RWPE1 (cell line): ENCODE measurements at places on chromosomes 2 and 18.

GRCh38 chr18:78790960-78791359 lies 188.7 kb upstream of the SALL3 start:
- no peak for DNase-seq

GRCh38 chr2:43191947-43192516 lies 34.4 kb downstream of the ZFP36L2 start:
- DNase-seq = no peak

GRCh38 chr18:51100385-51101120 lies 70.5 kb downstream of the SMAD4 start:
- no peak for DNase-seq

DNA sequence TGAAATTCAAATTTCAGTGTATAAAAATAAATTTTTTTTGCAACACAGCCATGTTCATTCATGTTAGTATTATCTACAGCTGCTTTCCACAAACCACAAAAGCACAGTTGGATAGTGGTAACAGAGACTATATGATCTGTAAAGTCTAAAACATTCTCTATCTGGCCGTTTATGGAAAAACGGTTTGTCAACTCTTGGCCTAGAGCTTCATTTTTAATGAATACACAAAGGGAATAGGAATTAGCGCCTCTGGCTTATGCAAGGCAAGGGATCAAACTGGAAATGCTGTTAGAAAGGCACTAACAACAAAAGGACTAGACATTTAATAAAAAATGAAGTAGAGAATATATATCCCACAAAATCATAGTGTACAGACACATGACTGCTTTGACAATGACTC lies 211.9 kb downstream of the EXOC6B start:
- no peak for DNase-seq

DNA sequence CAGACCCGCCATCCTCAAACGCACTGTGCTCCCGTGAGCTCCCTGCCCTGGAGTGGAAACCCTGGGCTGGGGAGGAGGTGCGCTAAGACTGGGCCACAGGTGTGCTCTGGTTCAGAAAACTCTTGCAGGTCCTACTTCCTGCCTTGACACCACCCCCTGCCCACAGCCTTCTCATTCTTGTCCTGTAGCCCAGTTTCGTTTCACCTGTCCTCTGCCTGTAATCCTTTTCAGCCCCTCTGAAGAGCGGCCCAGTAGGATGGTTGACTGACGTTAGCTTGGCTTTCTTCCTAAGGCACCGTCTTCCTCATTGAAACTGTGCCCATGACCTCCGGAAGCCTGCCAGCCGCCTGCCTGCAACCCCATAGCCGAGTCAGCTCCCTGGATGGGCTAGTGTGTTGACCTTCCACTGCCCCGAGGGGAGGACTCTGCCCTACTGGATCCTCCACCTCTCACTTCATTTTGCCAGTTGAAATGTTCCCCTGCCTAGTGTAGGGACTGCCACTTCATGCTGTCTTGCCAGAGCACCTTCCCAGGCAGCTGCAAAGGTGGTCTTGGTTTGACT lies 116.9 kb downstream of the AGAP1 start:
- DNase-seq = no peak

DNA sequence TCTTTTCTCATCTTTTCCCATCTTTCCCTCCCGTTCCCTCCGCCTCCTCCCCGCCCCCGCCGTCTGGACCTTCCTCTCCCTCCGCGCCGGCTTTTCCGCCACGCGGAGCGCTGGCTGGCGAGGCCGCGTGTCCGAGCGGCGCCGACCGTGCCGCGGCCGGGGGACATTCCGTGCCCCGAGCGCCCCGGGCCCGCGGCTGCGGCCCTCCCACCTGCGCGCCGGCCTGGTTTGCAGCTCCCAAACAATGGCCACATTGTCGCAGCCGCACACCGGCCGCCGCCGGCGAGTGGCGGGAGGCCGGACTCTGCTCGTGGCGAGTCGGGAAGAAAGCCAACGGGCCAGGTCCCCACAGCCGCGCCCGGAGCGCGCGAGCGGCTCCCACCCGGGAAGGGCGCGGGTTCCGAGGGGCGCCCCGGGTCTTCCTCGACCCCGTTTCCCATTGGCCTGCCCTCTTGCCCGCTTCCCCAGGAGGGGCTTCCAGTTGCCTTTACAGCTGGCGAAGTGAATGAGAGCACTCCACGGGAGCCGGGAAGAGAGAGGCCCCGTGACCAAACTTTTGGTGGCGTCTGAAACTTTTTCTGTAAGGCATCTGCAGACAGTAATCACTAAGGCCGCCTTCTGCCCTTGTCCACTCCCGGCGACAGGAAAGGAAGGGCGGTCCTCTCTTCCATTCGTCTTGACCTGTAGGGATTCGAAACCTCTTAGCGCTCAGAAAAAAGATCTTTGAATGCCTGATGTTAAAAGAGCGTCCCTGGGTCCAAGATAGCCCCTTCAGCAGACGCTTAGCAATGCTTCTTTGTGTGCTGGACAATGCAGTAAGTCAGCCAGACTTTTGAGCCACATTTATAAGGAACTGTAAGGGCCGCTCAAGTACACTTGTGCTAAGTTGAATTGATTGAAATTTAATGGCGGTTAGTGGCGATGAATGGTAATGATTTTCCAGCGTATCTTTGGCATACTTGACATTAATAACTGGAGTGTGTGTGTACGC lies 6.2 kb downstream of the GLI2 start:
- no peak for DNase-seq

DNA sequence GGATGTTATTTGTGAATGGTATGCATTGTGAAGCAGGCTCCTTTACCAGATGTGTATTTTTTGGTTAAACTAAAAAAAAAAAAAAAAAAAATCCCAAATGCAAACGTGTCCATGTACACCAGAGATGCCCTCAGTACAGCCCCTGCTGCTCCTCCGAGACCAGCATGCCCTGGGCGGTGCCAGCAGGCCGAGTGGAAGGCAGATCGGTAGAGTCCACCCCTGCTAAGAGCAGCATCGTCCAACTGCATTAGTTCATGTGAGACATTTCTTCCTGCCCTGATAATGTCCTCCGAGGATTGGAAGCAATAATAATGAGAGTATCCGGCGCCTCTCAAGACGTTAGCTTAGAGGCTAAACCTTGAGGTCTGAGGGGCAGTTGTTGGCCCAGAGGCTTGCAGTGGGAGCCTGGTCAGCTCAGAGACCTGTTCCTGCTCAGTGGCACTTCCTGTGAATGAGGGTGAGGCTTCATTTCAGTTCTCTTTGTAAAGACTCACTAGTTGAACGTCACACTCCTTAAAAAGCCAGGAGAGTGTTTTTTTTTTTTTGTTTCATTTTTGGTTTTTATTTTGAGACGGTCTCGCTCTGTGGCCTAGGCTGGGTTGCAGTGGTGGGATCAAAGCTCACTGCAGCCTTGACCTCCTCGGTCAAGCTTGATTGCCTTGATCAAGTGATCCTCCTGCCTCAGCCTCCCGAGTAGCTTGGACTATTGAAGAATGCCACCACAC lies 5.6 kb downstream of the SLC66A3 start:
- no peak for DNase-seq

DNA sequence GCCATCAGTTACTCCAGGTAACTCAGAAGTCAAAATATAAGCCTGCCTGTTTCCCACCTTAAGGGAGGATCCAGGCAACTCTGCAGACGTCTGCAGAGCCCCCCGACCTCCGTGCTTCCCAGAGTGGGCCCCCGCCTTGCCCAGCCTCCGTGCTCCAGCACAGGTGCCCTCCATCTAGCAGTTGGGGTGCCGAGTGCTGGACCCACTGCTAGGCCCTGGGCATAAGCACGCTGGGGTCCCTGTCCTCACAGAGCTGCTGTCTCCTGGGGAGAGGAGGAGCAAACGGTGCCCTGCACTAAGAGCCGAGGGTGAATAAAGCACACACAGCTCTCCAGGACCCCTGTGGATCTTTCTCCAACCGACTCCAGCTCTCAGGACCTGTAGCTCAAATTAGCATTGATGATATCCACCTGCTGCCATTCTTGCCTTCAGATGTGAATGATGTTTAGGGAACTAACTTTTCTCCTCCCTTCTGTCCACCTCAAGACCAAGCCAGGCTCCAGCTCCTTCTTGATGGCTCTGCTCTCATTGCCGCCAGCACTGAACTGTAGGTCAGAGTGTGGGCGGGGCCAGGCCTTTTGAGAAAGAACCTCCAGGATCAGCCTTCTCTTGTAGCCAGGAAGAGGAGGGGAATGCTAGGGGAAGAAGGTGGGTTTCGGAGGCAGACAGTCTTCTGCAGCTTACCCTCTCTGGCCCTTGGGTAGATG lies 121.2 kb downstream of the SMAD7 start:
- no peak for DNase-seq

DNA sequence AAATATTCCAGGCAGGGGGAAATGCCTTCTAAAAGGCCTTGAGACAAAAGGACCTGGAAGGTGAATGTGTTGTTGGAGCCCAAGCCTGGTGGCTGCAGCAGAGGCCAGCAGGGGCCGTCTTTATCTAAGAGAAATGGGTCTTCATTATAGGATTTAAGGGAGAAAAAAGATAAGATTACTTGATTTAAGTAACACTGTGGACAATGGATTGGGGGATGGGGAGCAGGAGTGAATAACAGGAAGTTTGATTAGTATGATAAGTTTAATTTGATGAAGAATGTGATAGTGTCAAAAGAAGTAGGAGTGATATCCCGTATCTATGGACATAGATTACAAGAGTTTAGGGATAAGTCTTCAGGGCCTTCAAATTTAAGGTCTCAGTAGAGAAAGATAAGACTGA lies 64.2 kb downstream of the WDR75 start:
- DNase-seq = no peak

DNA sequence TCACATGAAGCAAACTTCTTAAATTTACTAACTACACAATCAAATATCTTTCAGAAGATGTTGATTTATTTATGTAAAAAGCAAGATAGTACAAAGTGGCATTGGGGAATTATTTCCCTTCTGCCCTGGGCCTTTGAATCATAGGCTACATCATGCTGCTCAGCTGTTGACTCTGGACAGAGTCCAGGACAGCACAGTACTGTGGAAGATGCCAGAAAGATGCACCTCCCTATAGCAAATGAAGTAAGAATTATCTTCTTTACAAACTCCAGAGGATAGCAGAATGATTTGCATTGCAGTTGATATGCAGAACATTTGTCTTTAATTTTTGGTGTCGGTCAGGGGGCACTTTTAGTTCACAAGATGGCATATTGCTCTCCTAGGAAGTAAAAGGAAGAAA lies 1354.5 kb upstream of the ZEB2 start:
- peak; percentile 4 for DNase-seq

GRCh38 chr2:134665727-134666506 lies 52.9 kb downstream of the TMEM163 start:
- DNase-seq = no peak

- DNase-seq = no peak
These were observed 145.8 kb downstream of the ZFP36L2 start for GRCh38 chr2:43080571-43081021.

GRCh38 chr18:59149007-59149406 lies 9.3 kb downstream of the SEC11C start:
- no peak for DNase-seq

DNA sequence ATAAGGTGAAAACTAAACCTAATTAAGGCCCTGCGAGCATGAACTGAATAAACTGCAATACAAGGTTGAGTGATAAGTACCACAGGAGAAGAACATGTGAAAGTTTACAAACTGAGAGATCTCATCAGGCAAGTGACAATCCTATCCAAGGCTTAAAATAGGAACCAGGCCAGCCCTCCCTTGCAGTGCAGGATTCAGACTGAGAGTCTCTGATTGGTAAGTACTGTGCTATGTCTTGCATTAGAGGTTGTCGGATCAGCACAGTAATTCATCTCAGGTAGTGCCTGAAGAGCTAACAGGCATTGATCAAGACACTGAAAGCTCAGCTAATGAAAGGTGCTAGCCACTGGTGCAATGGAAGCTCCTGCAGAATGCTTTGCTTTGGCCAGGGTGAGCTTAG lies 801.7 kb upstream of the ID2 start:
- no peak for DNase-seq

GRCh38 chr2:64192664-64193105 lies 48.5 kb upstream of the PELI1 start:
- DNase-seq = no peak

- DNase-seq = peak; percentile 25
These were observed 23.4 kb downstream of the MBD5 start for GRCh38 chr2:148044322-148044721.

GRCh38 chr2:61257446-61257845 lies 95.5 kb downstream of the C2orf74 start:
- no peak for DNase-seq

DNA sequence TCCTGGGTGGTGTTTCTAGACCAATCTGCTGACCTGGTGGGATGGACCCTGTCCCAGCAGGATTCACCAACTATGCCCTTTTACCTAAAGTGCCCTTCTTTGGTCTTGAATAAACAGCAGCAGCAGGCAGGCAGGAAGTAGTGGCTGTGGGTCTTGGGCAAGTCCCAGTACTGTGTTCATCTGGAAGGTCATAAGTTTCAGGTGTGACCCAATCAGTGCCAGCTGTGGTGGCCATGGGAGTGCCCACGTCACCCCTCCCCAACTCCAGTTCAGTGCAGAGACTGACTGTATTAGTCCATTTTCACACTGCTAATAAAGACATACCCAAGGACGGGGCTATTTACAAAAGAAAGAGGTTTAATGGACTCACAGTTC lies 148.3 kb upstream of the SRD5A2 start:
- DNase-seq = no peak

GRCh38 chr2:102187496-102188150 lies 800 bp downstream of the IL1RL2 start:
- peak; percentile 14 for DNase-seq

- DNase-seq = no peak
These were observed 847.6 kb upstream of the CELF4 start for GRCh38 chr18:38413193-38413592.

DNA sequence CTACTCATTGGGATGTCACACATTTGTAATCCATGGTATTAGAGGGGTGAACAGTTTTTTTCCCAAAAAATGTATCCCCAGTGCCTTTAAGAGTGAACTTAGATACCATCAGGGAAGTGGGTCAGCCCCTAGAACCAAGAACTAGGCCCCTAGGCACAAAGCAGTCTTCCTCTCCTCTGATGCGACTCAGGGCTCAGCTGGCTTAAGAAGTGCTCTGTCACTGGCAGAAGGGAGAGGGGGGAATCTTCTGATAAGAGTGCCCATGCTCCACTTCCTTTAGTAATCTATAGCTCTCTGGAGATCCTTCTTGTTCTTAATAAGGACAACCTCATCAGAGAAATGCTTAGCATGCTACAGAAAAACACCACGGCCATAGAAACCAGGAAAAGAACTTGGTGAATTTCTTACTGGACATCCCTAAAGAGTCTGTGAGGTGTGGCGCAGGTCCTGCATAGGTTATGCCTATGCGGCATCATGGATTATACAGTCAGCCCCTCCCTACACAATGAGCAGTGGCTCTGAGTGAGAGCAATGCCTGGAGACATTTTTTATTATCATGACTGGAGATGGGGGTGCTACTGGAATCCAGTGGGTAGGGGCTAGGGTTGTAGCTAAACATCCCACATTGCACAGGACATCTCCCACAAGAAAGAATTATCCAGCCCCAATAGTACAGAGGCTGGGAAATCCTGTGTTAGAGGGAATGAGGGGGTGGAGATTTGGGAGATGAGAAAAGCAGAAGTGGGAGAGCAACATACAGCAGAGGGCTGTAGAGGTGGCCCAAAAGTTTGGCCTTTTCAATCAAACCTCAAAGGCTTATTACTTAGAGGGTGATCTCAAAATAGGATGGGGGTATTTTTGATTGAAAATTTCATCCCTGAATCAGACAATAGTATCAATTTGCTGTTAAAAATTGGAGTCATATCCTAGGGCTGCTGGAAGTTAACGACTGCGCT lies 21.7 kb upstream of the ZNF385B start:
- DNase-seq = no peak

GRCh38 chr2:37895140-37895539 lies 29.9 kb upstream of the RMDN2 start:
- no peak for DNase-seq
